Endothelial cell of umbilical vein (primary cell): ENCODE measurements at places on chromosomes 12 and 14. TPM values are rescaled to one million over a fixed set of nuclear protein-coding genes. Genes with fewer than 3 reads are reported as not detected.

The MANSC1 gene
- total RNA-seq: 56.5 and 65.0 TPM in 2 replicates

The DBX2 gene
- total RNA-seq: not detected in 2 replicates

The KRT8 gene
- total RNA-seq: 22.1 and 31.7 TPM in 2 replicates

The AQP6 gene
- not detected in 2 replicates for total RNA-seq

The NRXN3 gene
- 1.3 and 4.2 TPM in 2 replicates for total RNA-seq

The REP15 gene
- total RNA-seq: 4.3 and 4.8 TPM in 2 replicates

The PLCZ1 gene
- total RNA-seq: not detected in 2 replicates

The ALDH2 gene
- total RNA-seq: 71.4 and 86.5 TPM in 2 replicates

The AQP5 gene
- 0.67 and 0.95 TPM in 2 replicates for total RNA-seq

The GPR84 gene
- total RNA-seq: not detected in 2 replicates

The TTC9 gene
- 0.09 TPM in 1 of 2 replicates, not detected in the other for total RNA-seq

The NPAS3 gene
- 0.13 and 0.65 TPM in 2 replicates for total RNA-seq

The TRIM9 gene
- not detected in 2 replicates for total RNA-seq

The KRT78 gene
- total RNA-seq: not detected in 2 replicates

The IL31 gene
- not detected in 2 replicates for total RNA-seq

The SLCO1B1 gene
- total RNA-seq: not detected in 2 replicates

The TRHDE gene
- not detected in 2 replicates for total RNA-seq

The IKBIP gene
- 56.2 and 56.8 TPM in 2 replicates for total RNA-seq

The TAS2R19 gene
- 3.1 and 4.1 TPM in 2 replicates for total RNA-seq

The RIMKLB gene
- 64.3 and 92.6 TPM in 2 replicates for total RNA-seq

The YLPM1 gene
- 81.0 and 85.7 TPM in 2 replicates for total RNA-seq

The HOXC13 gene
- total RNA-seq: not detected in 2 replicates

The FOXJ2 gene
- 13.3 and 13.9 TPM in 2 replicates for total RNA-seq
